CD8-positive, alpha-beta T cell (primary cell): ENCODE measurements at places on chromosomes 5 and 9.
A peak's percentile ranks its signal among the peaks of the same experiment; 100 is the strongest.

DNA sequence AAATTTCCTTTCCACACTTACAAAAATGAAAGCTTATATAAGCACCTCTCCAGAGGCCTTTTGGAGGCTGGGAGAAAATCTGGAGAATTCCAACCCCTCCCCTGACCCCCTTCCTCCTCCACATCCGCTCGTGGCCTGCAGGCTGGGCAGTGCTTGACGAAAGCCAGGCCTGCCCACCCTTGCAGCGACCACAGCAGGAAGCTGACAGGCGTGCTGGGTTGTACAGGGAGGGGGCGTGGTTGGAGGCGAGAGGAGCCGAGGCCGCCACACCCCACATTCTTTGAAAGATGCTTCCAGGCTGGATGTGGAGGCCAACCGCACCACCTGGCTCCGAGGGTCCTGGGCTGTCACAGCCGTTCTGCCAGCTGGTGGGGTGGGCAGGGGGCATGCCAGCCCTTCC, 47.8 kb upstream of the IER5L start:
- DNase-seq: peak; percentile 62

GRCh38 chr9:33263131-33264002, 1.1 kb downstream of the BAG1 start:
- no peak for DNase-seq

DNA sequence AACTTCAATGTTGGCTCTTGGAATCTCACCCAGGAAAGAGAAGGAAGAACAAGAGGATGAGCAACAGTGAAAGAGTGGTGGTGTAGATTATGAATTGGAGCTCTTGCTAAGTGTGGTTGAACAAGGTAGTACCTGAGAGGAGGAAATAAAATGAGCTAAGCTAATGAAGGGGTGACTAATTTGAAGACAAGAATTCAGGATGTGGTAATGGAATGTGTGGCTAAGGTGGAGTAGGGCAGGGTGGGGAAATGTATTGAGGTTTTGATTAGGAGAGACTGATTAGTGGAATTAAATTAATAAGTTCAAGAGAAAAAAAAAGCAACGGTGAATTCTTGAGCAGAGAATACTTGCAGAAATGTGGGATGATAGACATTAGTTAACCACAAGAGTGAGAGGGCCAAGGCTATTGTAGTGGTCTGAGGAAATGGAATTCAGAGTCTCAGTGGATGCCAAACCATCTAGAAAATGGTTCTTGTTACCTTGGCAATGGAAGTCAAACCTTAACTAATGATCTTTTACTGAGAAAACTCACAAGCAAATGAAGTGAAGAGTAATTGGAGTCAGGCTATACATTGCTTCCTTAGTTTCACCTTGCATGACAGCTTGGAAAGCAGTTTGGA, 648.3 kb upstream of the ZNF608 start:
- DNase-seq: no peak

GRCh38 chr5:145980718-145981117, 44.3 kb downstream of the SH3RF2 start:
- DNase-seq: no peak

DNA sequence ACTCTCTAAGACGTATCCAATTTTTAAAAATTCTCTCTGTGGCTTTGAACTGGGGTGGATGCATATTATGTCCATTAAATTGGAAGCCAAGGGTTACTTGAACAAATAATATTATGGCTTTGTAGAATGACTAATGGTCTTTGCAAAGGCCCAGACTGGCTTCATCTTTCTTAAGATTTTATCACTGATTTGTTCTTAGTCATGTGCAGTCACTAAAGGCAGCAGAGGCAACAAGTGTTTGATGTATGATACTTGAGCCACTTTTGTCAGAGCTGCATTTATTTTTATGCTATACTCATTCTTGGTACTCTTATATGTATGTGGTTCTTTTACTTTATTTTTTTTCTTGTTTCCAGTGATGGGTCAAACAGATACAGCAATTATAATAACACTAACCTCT, 152.2 kb downstream of the NR2F1-AS1 start:
- no peak for DNase-seq

GRCh38 chr5:31573494-31574142, 41.5 kb downstream of the C5orf22 start:
- DNase-seq: no peak

DNA sequence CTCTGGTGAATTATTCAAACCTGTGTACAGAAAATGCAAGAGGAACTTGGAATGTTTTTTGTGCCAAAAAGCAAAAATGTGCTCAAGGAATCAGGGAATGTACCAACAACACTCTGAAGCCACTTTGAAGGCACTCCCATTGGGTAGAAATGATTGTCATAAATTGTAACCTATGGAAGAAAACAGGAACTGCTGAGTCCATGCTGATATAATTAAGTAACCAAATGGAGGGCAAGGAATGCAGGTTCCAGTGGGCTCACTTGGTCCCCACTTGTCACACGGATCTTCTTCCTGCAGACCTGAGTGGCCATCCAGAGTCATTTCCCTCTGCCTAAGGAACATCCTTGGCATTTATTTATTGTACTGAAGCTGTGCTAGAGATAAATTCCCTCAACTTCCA, 2.9 kb upstream of the LCN6 start:
- no peak for DNase-seq

- no peak for DNase-seq
Observed at GRCh38 chr9:14722391-14723035, at the start of gene CER1. Gene CER1 (minus strand): TSS chr9:14722733. CDS start chr9:14722672, 61 bp downstream.

DNA sequence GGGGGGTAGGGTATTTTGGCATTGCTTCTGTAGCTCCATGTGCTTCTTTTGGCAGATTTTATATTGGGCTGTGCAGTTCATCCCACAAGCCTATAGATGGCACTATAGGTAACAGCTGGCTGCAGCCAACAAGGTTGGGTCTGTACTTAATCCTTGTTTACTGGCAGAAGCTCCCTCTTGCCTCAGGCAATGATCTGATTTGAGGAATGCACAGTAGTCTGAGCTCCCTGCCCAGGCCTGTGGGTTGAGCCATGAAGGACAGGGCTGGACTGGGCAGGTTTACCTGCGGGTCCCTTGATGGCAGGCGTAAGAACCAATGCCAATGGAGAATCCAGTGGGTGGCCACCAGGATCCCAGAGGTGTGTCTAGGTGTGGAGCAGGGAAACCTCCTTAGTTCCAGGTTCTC, 11.7 kb upstream of the OR1J2 start:
- DNase-seq: peak; percentile 35

DNA sequence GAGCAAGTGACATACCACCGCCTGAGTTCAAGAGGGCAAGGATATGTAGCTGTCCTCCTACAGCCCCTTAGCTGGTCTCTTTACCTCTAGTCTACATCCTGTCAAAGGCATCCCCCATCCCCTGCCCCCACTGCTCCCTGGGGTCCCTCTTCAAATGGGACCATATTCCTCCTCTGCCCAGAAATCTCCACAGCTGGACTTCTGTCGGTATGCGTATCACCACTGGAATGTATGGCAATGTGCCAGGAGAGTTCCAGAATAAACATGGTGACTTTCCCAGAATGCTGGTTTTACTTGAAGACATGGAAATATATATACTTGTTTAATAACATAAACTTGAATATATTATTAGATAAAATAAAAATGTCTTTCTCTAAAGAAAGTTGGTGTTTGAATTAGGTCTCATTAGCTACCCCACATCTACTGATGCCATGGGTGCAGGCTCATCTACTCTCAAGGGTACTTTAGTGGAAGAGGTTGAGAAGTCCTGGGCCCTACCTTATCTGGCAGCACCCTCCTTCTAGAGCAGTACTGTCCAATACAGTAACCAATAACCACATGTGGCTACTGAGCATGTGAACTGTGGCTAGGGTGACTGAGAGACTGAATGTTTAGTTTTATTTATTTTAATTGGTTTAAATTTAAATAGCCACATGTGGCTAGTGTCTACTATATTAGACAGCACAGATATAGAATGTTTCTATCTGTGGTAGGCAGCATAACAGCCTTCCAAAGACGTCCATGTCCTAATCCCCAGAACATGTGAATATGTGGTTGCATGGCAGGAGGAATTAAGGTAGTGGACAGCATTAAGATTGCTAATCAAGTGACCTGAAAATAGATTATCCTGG, 181.7 kb upstream of the SLC30A5 start:
- no peak for DNase-seq

DNA sequence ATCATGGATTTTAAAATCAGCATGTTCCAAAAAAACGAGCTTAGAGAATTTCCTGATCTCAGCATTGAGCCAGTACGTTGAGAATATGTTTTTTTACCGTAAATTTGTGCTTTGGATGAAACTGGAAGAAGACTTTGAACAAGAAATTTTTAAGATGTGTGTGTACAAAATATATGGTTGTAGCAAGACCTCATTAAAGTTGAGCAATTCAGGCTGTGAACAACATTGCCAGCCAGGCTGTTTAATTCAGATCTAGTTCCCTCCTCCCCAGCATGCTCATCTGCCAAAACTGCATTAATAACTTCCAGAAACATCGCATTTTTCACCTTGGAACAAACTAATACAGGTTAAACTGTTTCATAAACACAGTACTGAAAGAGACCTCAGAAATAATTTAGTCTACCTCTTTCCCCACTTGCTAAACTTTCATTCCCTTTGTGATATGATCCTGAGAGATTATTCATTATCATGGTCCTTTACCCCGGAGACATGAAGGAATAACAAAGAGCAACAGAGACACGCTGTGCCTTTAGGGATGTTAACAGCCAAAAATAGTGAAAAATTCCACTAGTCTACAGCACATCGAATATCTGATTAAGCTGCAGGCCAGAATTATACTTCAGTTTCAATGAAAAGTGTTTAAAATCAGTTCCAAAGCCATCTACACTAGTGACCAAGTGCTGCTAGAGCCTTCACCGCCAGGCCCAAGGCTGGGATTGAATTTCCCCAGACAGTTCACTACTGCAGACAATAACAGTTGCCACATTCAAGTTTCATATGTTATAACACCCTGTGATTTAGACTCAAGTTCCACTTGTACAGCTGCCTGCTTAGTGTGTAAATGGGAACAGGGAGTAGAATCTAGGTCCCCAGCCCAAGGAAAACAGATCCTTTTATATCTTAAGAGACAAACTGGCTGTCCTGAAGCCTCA, 89.6 kb downstream of the EFNA5 start:
- no peak for DNase-seq

DNA sequence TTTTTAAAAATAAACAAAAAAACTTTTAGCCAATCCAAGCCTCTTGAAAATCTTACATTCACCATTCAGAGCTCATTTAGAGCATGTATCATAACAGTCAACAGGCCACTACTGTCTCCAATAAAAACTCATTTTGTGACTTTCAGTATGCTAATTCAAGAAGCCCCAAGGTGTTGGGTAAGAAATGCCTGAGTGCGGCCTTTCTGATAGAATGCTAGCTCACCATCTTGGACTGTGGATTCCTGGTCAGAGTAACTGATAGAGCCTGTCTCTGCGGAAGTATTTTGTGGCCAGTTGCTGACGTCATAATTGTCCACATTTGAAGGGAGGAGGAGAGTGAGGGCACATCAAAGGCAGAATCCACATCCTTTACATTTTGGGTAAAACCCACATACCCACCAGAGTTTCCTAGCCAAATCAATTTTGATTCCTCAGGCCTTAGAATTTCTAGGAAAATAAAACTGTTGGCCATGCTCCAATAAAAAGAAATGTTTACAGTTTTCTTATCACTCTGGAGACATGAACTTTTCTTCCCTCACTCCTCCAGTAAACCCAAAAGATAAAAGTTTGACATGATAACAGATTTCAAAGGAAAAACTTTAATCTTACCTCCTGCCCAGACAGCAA, 41.1 kb upstream of the ERCC6L2 start:
- no peak for DNase-seq

DNA sequence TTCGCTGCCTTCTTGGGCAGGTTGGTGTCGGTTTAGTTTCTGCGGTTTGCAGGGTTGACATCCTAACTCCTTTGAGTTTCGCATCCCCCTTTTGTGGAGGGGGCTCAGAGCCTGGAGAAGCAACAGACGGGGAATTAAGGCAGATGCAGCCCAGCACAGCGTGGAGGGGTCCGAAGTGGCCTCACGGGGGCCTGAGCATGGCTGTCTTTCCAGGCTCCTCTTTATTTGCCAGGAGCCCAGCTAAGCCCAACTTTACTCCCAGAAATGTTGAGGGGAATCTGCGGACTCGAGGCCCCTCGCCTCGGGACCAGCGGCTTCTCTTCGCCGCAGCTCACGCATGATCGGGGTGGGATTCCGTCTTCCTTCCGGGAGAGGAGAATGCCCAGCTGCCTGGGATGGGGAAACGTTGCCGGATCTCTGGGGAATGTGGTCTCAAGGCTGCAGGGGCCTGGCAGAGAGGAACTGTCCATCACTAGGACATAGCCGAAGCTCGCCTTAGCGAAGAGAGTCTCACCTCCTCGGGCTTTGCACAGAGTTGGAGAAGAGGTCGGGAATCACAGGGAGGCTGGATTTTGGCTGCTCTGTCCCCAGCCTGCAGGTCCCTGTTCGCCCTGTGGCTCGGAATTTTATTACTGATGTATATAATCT, 1.3 kb downstream of the RAI14 start:
- no peak for DNase-seq

GRCh38 chr5:61824396-61824795, 481.6 kb upstream of the KIF2A start:
- DNase-seq: no peak

GRCh38 chr5:122076669-122077365, 1.2 kb downstream of the LOX start:
- no peak for DNase-seq

GRCh38 chr5:173963867-173964441, 25.0 kb upstream of the C5orf47 start:
- DNase-seq: peak; percentile 35
